T-helper 1 cell (primary cell): ENCODE measurements at places on chromosomes 11 and 22.

GRCh38 chr22:38927033-38927781 is 30.2 kb upstream of the APOBEC3A start:
- no peak for DNase-seq

DNA sequence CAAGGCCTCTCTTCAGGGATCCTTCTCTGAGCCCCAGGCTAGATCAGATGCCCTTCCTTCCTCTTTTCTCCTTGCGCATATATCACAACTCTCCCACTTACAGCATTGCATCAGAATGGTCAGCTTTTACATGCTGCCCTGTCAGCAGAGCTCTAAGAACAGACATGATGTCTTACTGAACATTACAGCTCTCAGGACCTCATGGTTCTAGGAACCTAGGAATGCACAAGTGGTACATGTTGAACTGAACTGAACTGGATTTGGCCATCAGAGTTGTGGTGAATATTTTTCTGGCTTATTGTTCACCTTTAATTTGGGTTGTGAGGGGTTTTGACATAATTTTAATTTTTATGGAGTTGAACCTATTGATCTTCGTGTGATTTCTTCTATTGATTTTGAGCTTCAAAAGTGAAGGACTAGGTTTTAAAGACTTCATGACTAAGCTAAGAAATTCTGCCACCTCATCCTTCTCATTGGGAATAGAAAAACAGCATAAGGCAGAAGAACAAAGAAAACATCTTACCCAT is 37.7 kb upstream of the SPON1 start:
- no peak for DNase-seq

DNA sequence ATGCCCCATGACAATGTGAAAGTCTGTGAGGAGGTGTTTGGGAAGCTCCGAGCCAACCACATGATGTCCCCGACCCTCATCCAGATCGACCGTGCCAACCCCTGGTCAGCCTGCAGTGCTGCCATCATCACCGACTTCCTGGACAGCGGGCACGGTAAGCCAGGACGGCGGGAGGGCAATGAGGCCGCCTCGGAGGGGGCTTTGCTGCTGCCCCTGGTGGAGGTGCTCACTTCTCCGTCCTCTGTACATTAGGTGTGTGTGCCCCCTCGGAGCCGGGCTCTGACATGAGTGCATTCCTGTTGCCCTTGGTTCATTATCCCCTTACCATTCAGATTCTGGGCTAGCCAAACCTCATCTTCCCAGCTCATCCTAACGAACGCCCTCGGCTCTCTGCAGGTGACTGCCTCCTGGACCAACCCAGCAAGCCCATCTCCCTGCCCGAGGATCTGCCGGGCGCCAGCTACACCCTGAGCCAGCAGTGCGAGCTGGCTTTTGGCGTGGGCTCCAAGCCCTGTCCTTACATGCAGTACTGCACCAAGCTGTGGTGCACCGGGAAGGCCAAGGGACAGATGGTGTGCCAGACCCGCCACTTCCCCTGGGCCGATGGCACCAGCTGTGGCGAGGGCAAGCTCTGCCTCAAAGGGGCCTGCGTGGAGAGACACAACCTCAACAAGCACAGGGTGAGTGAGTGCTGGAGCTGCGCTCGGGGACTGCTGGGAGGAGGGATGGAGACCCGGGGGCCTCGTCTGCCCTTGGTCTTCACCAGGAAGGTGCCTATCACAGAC is 13.8 kb downstream of the ADAMTS15 start:
- DNase-seq = no peak

- DNase-seq = no peak
Measured at GRCh38 chr11:45657496-45658260, 7.7 kb downstream of the CHST1 start.

- no peak for DNase-seq
Measured at GRCh38 chr22:44577391-44578109, 79.5 kb upstream of the RTL6 start.

GRCh38 chr11:12377824-12378593 is 638 bp downstream of the PARVA start:
- no peak for DNase-seq

- no peak for DNase-seq
Measured at GRCh38 chr11:128201801-128202200, 385.6 kb downstream of the ETS1 start.

DNA sequence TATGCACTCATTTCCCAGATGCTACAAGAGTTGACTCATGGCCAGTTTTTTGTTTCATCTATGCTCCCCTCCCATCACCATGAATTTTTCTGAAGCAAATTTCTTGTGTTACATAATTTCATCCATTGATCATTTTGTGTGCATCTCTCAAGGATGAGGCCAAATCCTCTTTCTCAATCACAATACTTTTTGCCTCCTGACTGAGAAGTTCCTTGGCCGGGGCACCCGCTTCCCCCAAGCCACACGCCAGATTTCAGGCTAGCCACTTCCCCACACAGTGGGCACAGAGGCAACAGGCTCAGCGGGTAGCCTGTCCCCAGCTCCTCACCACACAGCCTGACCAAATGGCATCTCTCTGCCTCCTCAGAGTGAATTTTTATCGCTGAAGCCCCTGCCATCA is 9.8 kb upstream of the DSCAML1 start:
- no peak for DNase-seq

GRCh38 chr11:84714316-84714780 is 912.8 kb downstream of the DLG2 start:
- DNase-seq = no peak

- DNase-seq = no peak
Measured at GRCh38 chr22:31295831-31296657, 3.8 kb upstream of the PIK3IP1 start.

DNA sequence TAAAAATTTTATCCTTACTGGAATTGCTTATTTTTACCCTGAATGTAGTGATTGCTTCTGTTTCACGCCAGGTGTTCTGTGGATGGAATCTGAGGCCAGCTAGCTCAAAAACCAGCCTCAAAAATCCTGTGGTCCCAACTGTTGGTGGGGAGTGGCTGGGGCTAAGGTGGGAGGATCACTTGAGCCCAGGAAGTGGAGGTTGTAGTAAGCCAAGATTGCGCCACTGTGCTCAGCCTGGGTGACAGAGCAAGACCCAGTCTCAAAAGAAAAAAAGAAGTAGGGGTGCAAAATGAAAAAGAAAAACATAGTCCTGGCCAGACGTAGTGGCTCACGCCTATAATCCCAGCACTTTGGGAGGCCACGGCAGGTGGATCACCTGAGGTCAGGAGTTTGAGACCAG is 27.0 kb upstream of the SLC5A1 start:
- DNase-seq = no peak

GRCh38 chr11:96204721-96205459 is 138.1 kb downstream of the MAML2 start:
- DNase-seq = no peak

GRCh38 chr11:117815262-117815803 is 9.2 kb downstream of the FXYD2 start:
- peak; percentile 83 for DNase-seq

DNA sequence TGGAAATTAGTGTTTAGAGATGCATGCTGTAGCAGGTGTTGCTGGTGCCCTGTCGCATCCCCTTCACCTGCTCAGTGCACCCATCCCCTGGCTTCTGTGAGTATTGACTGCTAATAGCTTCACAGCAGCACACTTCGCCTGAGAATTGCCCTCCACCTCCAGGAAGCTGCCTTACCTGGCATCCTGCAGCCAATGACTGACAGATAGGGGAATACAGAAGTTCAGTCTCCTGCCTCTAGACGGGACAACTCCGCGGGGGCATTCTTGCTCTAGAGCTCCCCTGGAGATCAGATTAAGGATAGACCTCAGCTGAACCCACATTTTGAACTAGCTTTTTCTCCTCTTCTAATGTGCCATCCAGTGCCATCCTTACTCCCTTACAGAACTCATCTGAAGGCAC is 9.3 kb upstream of the CD3E start:
- no peak for DNase-seq

DNA sequence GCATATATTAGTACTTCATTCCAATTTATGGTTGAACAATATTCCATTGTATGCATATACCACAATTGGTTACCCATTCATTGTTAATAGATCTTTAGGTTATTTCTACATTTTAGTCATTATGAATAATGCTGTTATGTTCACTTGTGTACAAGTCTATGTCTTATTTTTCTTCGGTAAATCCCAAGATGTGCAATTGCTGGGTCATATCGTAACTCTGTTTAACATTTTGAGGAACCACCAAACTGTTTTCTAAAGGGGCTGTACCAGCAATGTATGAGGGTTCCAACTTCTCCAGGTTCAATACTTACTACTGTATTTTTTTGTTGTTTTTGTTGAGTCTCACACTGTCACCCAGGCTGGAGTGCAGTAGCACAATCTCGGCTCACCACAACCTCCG is 33.1 kb downstream of the NUP98 start:
- DNase-seq = no peak

- no peak for DNase-seq
Measured at GRCh38 chr11:704781-705645, 1.0 kb upstream of the EPS8L2 start.

DNA sequence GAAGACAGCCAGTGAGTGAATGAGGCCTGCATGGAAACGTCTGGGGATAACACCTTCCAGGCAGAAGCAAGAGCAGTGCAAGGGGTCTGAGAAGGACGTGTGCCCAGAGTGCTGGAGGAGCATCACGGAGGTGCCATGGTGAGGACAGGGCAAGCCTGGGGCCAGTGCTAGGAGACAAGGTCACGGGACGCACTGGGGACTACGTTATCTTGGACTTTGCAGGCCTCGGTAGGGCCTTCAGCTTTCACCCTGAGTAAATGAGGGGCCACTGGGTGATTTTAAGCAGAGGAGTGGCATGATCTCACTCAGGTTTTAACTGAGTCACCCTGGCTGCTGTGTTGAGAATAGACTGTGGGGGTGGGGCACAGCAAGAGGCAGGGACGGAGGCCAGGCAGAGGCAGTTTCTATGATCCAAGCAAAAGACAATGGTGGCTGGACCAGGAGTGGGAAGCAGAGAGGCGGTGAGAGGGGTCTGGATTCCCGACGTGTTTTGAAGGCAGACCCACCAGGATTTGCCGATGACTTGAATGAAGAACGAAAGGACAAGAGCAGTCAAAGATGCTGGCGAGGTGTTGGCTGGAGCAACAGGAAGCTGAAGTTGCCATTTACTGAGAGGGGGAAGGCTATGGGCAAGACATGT is 102.7 kb upstream of the PARVA start:
- DNase-seq = no peak

DNA sequence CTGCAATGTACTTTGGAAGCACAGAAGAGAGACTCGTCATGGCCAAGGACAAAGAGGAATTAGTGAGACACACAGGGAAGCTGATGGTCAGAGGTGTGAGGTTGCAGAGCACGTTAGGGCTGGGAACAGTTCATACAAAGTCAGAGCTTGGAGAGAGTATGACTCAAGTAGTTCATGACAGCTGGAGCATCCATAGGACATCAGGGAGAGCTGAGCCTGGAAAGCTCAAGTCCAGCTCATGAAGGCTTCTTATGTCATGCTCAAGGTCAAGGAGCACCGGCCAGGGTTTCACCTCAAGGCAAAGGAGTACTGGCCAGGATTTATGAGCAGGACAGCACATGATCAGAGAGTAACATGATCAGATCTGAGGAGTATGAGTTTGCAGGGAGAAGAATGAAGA is 64.6 kb upstream of the CHST1 start:
- no peak for DNase-seq

GRCh38 chr11:12238420-12238819 is 128.0 kb downstream of the MICAL2 start:
- DNase-seq = no peak

DNA sequence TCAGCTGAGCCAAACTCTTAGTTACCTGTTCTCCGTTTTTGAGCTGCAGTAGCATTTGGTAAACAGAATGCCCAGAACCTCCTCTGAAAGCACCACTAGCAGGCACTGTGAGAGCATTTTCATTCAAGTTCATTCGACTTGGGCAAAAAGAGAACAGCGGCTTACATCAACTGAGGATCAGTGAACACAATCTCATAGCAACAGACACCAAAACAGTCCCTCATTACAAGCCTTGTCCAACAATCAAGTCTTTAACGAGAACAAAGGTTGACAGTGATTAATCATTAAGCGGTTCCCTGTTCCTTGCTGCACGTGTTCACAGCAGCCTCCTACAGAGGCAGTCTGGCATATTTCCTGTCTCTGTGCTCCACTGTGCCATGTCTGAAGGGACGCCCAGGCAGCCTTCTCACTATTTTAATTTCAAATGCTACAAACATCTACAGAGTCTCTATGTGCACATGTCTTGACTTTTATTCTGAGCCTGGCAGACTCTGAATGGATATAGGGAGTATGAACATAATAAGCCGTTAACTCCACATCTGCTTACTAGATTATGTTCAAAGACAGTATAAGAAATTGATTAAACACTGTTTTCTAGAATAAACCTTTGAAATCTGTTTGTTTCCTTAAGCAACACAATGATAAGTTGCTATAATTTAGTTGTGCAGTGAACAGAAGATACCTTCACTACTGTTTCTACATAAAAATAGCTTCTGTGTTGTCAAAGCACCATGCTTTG is 88.3 kb upstream of the MTMR2 start:
- DNase-seq = peak; percentile 47

DNA sequence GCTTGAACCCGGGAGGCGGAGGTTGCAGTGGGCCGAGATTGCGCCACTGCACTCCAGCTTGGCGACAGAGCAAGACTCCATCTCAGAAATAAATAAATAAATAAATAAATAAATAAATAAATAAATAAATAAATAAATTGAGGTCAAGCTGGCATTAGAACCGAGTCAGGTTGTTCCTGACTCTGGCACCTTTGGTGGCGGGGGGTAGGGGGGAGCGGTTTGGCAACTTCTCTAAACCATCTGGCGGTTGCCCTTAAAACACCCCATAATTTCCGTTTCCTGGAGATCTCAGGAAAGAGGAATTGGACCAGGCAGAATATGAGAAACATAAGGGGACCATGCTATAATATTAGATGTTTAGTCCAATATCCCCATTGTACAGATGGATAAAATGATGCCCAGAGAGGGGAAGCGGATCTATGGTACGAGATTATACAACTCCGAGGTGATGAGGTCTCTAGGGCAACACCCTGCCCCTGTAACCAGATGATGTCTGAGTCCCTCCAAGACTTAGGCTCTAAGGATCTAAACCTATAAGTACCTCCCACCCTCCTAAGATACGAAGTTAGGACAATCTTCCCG is 785 bp downstream of the CLPB start:
- no peak for DNase-seq

- no peak for DNase-seq
Measured at GRCh38 chr11:44802347-44802746, 75.6 kb downstream of the TSPAN18 start.

- DNase-seq = no peak
Measured at GRCh38 chr11:17129003-17129402, 51.5 kb upstream of the RPS13 start.

DNA sequence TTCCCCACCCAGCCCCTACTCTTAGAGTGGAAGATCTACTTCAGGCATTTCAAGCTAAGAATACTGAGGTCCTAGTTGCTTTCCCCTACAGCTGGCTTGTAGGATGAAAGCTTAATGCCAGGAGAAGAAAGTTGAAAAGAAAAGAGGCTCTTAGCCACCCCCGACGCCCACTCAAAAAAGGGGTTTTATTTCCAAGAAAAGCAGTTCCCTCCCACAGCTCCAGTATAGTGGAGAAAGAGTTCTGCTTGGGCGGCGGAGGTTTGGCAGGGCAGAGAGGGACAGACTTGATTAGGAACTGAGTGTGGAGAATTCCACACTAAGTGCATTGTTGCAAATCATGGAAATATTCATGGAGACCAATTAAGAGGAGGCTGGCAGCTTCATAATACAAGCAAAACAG is 470.9 kb downstream of the ETS1 start:
- no peak for DNase-seq
